ENCODE measurements at places on chromosomes 5 and 9. TPM values are rescaled to one million over a fixed set of nuclear protein-coding genes. Genes with fewer than 3 reads are reported as not detected.

- peak; percentile 47 for ATAC-seq
Measured at GRCh38 chr5:173010547-173011464, 27.2 kb downstream of the ATP6V0E1 start.

Gene RNF183
- total RNA-seq, result 0.37 TPM

Gene TXNDC8
- total RNA-seq, result not detected

Gene C7
- 396 TPM for total RNA-seq

DNA sequence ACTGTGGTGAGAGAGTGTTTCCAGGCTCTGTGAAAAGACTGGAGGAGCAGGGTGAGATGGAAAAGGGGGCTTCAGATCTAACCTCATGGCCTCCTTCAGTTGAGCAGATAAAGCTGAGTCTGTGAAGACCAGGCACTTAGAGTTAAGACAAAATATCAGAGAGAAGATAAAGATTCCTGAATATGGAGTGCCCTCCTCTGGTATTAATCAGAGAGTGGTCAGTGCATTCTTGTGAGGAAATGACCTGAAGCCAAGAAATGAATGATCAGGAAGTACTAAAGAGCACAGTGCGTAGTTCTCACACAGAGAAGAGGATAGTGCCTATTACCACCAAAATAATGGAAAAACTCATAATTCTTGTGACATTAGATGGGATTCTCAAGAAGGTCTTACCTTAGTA, 1417.0 kb upstream of the ACO1 start:
- ATAC-seq, result no peak

- ATAC-seq, result no peak
Measured at GRCh38 chr5:104659497-104659896, 1096.9 kb upstream of the NUDT12 start.

GRCh38 chr9:21465859-21466518, 16.1 kb downstream of the IFNE start:
- no peak for ATAC-seq

Gene SLC6A3
- total RNA-seq, result not detected
